Stimulated activated CD8-positive, alpha-beta memory T cell treated with anti-CD3 and anti-CD28 coated beads, Interleukin-7, amount 100 ng/mL, for 1 hour (primary cell): ENCODE measurements at places on chromosomes 11 and 22.

DNA sequence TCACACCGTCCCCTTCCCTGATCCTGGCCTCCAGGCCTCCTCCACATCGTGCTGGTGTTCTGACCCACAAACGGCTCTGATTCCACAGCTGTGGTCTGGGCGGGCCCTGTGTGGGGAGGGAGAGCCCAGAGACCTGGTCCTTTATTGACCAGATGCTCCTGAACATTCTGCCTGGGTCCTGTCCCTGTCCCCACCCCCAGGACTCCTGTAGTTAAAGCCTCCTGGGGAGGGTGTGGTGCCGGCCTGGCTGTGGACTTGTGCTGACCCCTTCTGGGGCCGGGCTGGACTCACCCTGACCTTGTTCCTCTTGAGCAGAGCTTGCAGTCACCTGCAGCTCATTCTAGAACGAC is 128.7 kb downstream of the CTTN start:
- DNase-seq: no peak

DNA sequence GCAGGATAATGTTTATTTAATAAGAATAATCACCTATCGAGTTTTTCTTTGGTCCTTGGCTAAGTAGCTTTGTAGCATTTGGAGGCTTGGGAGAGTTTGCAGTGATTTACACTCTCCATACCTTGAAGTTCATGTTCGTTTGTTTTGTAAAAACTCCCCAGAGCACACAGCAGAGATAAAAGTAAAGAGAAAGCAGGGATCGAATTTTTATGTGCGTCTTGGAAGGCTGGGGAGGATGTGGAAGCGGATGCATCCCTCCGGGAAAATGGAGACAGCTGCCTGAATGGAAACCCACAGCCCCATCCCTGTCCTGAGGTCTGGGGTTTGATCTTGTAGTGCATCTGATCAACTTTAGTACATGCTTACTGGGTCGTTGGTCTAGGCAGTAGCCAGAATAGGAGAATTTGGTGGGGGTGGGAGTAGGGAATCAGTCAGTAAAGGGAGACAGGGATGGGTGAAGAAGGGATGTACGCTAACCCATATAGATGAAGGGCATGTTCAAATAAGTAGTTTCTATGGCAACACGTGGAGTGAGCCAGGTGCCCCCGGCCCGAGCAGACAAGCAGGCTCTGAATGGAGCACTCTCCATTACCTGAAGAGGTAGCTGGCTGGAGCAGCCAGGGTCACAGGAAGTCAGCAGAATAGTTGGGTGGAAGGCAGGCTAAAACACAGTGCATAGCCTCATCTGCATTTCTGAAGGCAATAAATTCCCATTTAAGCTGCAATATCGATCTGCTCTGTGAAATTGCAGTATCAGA is 147.8 kb downstream of the COMMD9 start:
- no peak for DNase-seq

- no peak for DNase-seq
Measured at GRCh38 chr11:73266646-73267020, 5.5 kb upstream of the P2RY6 start.

DNA sequence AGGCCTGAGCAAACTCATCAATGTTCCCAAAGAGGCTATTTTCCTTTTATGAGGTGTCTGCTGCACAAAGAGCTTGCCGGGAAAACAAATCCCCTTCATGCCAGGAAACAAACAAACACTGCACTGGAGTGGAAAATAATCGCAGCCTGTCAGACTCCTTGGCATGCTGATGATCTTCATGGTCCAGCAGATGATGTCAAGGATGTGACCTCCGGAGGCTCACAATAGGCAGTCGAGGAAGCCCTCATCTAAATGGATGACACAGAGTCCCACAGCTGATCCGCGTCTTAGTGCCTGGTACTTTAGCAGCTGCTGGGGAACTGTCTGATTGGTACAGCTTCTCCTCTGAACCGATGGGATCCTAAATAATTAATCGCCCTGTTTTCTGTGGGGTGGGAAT is 187.6 kb downstream of the TENM4 start:
- DNase-seq: no peak

- DNase-seq: no peak
Measured at GRCh38 chr11:85791409-85791990, 19.4 kb downstream of the SYTL2 start.

DNA sequence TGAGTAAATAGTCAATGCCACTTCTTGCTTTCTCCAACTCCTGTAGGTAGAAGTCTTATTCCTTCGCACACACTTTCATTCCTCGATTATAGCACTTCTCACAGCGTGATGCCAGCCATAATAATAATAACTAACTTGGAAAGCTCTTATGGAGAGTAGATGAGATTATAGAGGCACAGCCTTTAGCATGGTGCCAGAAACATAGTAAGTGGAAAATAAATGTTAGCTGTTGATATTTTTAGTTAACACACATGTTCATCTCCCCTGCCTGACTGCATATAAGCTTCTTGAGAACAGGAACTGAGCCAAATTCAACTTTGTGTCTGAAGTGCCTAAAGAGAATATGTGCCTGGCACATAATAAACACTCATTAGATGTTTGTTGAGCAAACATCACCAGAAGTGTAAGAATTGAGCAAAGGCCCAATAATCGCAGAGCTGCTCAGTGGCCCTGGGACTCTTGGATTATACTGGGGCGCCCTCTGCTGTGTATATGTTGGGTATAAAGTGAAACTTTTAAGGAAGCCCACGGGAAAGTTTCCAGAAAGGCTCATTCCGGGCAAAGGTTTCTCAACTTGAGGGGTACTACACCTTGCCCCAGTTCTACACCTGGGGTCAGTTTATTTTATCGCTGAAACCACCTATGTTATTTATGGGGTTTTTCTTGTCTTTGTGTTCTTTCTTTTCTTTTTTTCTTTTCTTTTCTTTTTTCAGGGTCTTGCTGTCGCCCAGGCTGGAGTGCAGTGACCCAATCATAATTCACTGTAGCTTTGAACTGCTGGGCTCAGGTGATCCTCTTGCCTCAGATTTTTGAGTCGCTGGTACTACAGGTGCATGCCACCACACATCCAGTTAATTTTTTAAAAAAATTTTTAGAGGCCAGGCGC is 22.3 kb downstream of the SLN start:
- DNase-seq: peak; percentile 23

DNA sequence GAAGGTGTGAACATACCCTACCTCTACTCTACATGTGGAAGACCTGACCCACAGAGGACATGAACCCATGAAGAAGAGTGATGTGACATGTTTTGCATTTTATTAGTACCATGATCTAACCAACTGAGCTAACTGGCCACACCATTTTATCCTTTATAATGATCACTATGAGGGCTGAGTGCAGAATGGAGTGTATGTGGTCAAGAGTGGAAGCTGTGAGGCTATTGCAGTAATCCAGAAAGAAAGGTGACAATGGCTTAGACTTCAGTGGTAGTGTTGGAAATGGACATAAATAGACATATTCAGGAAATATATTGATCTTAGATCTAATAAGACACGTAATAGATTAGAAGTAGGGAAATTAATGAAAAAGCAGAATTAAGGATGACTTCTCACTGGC is 3.8 kb downstream of the SRSF8 start:
- DNase-seq: no peak

GRCh38 chr11:44226490-44226889 is 83.4 kb downstream of the ALX4 start:
- DNase-seq: no peak

- no peak for DNase-seq
Measured at GRCh38 chr11:67345920-67346819, 7.2 kb downstream of the POLD4 start.

DNA sequence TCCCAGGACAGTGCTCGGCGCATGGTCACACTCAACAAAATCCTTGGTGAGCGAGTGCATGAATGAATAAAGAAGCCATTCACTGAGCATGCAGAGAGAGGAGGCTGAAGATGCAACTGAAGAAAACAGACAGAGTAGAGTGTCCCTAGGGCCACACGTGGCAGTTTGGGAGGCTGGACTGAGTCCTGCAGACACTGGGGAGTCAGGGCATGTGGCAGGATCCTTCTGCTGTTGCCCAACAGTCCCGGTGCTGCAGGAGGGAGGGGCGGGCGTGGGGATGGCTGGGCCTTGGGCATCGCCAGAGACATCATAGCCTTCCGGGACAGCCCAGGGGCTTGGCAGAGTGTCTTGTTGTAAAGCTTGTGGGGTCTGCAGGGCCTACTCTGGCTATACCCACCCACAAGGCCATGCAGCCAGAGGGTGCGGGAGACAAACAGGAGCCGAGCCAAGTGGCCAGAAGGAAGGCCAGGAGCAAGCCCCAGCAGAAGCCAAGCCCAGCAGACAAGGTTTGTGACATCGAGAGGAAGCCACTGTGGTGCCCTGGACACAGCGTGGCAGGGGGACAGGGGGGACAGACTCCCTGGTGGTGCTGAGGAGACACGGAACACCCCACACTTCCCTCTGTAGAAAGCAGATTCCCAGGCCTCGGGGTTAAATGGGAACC is 26.7 kb upstream of the FBLN1 start:
- no peak for DNase-seq
